ENCODE measurements at places on chromosomes 6 and 20.

DNA sequence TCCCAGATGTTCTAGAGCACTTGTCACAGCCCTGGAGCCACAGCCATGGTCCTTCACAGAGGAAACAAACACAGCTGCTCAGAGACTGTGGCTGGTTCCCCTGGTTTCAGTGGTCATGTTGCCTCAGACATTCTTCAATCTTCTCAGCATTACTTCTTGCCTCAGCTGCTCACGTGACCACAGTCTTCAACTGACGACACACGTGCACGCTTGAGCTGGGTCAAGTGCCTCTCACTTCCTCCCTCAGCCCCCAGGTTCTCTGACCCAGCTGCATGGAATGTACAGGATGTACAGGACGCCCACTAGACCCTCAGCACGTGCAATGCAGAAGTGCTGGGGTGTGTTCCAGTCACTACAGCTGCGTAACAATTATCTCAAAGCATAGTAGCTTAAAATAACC is 159.8 kb upstream of the GGTLC1 start:
- no peak for DNase-seq

DNA sequence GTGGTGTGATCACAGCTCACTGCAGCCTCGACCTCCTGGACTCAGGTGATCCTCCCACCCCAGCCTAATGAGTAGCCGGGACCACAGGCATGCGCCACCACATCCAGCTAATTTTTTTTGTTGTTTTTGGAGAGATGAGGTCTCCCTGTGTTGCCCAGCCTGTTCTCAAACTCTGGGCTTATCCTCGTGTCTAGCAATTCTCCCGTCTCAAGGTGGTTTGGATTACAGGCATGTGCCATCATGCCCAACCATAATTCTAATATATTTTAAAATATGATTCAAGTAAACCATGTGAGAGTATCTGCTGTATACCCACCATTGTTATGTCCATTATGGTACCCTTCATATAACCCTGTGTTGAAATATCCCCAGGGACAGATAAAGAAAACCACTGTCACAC is 60.3 kb upstream of the C20orf144 start:
- DNase-seq = peak; percentile 42

GRCh38 chr6:90107771-90108282 is 188.8 kb downstream of the BACH2 start:
- DNase-seq = no peak

DNA sequence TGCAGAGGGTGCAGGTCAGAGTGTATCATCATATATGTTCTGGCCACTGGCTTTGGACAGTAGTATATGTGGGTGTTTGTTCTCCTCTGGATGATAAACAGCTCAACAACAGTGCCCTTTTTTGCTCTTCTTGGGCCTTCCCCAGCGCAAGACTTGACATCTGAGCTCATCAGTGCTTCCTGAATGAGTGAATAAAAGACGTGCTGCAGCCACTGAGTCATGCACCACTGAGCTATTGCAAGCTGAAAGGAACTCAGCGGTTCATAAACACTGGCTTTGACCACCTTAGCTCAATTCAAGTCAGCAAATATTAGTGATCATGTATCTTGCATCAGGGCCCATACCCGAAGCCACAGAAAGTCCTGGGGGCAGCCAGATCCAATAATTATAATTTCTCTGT is 105.3 kb upstream of the KCNG1 start:
- DNase-seq = peak; percentile 77

DNA sequence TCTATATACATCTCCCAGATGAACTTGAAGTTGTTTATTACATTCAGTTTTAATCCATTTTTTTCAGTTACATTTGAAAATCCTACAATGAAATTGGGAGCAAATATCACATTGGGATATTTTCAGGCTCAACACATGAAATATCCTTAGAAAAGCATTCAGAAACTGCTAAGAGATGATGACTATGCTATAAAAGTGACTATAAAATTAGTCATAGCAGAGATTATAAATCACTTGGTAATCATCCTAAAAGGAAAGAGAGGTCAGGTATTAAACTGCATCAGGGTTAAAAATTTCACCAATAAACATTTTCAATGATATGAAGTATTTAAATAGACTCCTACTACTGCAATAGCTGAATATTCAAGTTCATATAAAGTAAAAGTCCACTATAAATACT is 987.7 kb downstream of the GRIK2 start:
- no peak for DNase-seq

DNA sequence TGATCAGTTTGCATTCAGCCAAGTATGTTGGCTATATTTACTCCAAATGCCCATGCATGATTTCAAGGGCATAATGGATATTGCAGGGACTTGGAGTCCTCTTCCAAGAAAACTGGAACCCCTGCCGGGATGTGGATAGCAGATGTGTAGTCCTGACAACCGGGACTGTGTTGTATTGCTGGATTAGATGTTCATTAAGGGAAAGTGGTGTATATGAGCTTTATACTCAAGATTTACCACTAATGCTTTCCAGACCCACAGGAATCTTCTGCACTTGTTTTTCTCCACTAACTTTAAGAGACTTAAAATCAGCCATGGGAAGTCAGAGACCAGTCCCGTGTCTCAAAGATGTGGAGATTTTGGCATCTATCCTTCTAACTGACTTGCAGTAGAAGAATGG is 770.9 kb downstream of the HDGFL1 start:
- DNase-seq = no peak

- no peak for DNase-seq
These were observed 744.3 kb upstream of the DEFB115 start for GRCh38 chr20:30513050-30513628.

- peak; percentile 59 for DNase-seq
These were observed 577 bp downstream of the LSM14B start for GRCh38 chr20:62122654-62123449.

DNA sequence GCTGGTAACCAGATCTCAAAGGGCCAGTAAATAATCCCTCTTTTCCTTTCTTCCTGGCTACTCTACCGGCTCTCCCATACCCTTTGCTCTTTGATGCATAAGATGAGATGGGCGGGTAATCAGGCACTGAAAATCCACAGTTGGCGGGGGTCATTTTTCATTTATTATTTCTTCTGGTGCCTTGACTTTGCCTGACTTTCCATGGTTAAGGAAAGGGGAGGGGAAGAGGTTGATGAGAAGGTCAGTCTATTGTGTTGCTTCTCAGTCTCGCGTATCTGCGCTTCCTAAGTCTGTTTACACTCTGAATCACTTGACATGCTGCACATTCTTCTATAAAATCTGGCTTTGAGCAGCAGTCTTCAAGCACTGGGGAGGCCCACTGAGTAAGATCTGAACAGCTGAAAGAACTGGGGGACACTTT is 121.1 kb upstream of the HDGFL1 start:
- peak; percentile 92 for DNase-seq

DNA sequence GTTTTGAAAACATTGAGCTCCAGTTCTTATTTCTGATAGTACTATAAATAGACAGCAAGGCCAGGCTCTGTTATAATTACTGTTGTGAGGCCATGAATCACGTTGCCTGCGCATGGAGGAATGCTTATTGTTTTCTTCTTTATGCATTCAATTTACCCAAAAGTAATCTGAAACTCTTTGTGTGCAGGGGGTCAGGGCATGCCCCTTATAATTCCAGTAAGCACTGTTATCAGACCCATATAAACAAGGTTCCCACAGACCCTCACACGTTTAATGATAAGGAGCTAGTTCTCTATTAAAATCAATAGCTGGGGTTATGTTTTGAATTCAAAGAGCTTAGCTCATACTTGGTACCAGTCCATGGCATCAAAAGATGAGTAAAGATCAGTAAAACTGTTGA is 174.8 kb upstream of the ARG1 start:
- DNase-seq = peak; percentile 20

DNA sequence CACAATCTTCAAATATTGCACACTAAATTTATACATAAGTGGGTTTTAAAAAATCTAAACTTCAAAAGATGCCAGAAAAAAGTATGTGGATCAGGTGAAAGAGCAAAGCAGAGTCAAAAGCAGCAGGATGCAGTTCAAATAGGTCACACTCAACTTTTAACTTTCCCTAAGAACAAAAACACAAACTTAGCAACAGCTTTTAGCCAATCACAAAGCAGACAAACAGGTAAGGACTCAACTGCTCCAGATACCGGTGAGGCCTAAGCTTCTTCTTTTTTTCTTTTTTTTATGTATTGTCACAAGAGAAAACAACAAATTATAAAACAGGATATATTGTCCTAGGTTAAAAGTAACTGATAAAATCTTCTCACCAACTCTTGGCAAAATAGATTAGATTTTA is 74.7 kb downstream of the SESN1 start:
- no peak for DNase-seq

DNA sequence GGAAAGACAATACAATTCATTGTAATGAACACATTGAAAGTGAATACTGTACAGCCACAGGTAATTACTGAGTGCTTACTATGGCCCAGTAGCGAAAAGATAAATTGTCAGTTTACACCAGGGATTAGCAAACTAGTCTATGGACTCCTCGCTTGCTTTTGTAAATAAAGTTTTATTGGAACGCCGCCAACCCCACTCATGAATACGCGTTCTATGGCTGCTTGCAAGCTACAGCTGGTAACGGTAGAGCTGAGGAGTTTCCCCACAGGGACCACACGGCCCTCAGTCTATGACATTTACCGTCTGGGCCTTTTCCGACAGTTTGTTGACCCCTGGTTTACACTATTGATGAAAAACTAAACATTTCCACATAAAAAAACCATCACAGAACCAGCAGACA is 24.2 kb downstream of the LAMA5 start:
- DNase-seq = no peak

- no peak for DNase-seq
These were observed 455.6 kb downstream of the MAFB start for GRCh38 chr20:40233406-40233805.

- no peak for DNase-seq
These were observed 15.2 kb upstream of the CST9L start for GRCh38 chr20:23583526-23583925.

- peak; percentile 25 for DNase-seq
These were observed 515.1 kb upstream of the SOX4 start for GRCh38 chr6:21078497-21078896.

- DNase-seq = no peak
These were observed 181.0 kb downstream of the JARID2 start for GRCh38 chr6:15426901-15427300.

DNA sequence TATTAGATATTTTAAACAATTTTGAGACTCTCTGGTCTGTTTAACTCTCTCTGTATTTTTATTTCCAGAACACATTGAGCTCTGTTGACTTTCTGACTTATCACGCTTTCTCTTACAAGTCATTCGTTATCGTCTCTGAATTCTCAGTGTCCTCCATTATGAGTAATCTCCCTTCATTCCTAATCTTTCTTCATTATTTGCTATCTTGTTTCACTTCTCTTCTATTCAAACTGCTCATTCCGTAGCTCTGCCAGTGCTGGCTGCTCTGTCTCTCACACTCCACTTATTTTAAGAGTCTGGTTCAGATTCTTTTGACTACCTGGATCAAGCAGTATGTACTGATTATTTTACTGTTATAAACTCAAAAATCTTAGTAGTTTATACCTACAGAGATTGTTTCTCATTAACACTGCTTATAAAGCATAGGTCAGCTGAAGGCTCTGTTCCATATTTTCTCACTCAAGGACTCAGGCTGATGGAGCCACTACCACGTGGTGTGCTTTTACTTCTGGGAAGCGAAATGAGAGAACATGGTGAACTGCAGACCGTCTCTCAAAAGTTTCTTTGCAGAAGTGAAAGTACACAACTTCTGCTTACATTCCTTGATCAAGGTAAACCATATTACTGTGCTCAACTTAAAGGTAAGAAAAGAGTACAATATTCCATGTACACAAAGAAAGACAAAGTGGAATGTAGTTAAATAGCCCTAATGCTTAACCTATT is 485.2 kb downstream of the GRIK2 start:
- DNase-seq = no peak

- DNase-seq = peak; percentile 89
These were observed 5.5 kb downstream of the UBR2 start for GRCh38 chr6:42569102-42570028.

DNA sequence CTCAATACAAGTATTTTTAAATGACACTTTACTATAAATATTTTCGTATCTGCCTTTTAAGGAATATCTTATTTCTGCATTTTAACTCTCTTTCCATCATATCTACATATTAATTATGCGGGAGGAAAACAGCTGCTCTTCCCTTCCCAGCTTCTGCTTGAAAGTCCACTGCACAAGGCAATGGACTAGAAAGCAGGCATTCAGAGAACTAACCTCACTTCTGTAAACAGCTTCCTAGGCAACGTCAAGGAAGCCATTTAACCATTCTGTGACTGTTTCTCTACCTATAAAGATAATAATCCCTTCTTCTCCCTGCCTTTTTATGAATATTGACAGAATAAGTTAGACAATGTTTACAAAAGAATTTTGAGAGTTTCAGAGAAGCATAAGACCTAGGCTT is 319.4 kb downstream of the BTBD9 start:
- DNase-seq = no peak

DNA sequence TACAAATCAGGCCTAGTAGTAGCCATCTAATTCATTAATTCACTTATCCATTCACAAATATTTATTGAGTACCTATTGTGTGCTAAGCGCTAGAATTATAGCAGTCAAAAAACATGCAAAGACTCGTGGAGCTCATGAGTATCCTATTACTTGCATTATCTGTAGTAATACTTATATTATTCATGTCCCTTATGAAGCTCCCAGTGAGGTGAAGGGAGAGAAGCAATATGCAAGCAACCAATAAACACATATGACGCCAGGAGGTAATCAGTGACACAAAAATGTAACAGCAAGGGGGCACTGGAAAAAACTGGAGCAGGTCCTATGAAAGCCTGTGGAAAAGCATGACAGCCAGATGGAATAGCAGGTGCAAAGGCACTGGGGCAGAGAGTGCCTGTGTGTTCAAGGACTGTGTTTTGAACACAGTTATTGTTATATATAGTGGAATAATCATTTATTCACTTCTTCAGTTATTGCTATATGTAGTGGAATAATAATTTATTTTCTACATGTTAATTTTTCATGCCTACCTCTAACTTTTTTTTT is 109.5 kb downstream of the KIF13A start:
- DNase-seq = no peak

- DNase-seq = no peak
These were observed 31.4 kb upstream of the TASP1 start for GRCh38 chr20:13670160-13670559.

DNA sequence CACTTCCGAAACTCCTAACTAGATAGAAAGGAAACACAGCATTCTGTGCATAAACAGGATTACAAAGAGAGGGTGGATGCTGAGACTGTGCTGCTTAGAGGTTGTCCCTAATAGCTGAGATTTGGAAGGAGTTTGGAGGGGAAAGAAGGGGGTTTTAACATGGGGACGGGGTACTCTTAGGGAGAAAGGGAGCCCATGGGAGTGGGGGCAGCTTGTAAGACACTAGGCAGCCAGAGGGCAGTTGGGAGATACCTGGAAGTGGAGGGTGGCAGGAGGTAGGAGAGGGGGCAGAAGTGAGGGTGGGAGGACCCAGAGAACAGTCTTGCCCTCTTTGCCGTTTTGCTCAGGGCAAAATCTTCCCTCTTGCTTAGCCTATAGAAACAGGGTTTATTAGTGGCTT is 16.4 kb downstream of the MANBAL start:
- DNase-seq = no peak

Measured in astrocyte of the hippocampus (primary cell).